ENCODE measurements at places on chromosomes 6 and 20.

DNA sequence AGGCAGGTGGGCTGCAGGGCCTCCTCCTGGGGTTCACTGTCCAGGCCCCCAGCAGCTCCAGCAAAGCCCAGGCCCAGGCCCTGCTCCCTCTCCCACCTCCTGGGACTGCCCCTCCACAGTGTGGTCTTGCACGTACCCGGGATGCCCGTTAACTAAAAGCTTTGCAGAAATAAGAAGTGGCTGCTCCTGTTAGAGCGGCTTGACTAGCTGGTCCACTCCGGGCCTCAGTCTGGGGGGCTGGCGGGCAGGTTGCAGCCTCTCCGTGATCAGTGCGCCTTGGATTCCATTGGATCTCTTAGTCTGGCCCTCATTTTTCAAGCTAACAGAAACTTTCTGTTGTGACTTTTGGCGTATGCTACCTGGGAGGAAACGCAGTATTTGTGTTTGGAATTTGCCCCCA, 26.9 kb downstream of the SLCO4A1 start:
- DNase-seq: no peak

DNA sequence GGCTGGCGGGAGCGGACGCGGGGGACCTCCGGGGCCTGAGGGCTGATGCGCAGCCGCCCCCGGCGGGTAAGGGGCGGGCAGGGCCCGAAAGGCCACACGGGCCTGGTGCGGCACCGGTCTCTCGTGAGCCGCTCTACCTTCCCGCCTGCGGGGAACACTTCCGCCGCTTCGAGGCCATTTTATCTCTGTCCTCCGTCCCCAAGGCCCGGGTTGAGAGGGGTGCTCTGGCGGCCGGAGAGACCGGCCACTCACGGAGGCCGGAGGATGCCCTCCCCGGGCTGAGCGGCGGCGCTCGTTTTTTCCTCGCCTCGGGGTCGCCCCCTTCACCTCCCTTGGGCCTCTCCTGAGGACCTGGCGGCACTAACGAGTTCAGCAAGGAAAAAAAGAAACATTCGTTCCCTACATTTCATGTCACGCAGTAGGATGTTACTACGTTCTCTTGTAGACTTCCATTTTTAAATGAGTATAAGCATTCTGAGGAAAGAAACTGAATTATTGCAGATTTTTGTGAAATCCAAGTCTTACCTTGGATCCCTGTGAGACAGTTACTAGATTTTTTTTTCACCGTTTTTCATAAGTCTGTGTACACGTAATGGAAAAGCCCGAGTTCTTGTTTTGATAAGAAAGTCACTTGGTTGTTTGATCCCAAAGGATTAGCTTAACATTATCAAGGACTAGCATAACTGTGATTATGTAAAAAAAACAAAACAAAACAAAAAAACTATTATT, 575 bp downstream of the WTAP start:
- peak; percentile 38 for DNase-seq

DNA sequence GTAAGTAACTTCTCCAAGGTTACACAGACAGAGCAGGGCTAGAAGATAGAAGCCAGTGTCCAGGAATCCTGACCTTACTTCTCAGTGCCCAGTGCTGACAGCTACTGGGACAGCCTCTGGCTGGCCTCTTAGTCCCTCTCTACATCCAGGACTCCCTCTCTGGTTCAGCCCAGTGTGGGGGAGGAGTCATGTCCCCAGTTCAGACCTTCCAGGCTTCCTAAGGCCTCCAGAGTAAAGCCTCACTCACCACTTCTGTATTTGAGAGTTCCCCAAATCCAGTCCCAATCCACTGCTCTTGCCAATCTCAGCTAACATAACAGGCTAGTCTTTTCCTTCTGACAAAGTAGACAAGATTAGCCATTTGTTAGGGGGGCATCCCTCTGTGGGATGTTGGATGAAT, 36.9 kb upstream of the EPB41L1 start:
- no peak for DNase-seq

- DNase-seq: no peak
Observed at GRCh38 chr20:62469352-62469751, 6.4 kb downstream of the GATA5 start.

- no peak for DNase-seq
Observed at GRCh38 chr6:113205553-113205952, 651.6 kb upstream of the MARCKS start.

GRCh38 chr6:142444376-142444775, 142.6 kb downstream of the ADGRG6 start:
- no peak for DNase-seq
